ENCODE measurements at places on chromosomes 6 and 20. TPM values are rescaled to one million over a fixed set of nuclear protein-coding genes. Genes with fewer than 3 reads are reported as not detected.

DNA sequence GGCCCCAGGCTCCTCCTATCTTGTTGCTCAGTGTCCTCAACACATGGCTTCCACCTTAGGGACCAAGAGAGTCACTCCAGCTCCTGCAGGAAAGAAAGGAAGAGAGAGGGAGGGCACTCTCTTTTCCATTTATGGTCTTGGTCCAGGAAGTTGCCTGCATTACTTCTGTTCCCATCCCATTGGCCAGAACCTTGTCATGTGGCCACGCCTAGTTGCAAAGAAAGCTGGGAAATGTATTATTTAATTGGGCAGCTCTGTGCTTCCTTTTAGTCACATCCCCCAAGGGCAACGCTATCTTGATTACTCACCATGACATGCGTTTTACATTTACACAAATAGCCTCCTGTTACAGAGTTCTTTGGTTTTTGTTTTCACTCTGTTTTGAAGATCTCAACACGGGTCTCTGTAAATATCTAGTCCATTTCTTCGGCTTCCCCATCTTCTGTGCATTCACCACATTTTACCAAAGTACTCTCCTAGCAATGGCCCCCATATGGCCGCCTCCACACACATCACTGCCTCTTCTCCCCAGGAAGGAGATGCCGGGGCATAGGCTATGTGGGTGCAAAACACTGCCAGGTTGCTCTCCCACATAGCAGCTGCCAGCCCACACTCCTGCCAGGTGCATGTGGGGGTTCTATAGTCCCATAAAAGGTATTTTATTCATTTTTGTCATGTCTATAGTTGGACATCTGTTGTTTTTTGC, 35.7 kb upstream of the ZMYND8 start:
- DNase-seq, result no peak

DNA sequence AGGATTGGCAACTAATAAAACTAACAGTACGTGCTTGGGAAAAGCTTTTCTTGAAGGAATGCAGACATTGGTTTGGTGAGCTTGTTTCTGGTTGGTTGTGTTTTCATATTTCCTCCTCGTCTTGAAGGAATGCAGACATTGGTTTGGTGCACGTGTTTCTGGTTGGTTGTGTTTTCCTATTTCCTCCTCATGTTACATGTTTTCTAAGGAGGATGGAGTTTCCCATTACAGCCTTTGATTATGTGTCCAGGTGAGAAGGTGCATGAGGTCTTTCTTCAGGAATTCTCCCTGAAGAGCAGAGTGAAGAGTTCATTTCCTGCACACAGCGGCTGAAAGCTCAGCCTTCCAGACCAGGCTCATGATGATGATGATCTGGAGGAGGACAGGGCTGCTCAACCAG, 190.6 kb downstream of the SMOC2 start:
- DNase-seq, result no peak

DNA sequence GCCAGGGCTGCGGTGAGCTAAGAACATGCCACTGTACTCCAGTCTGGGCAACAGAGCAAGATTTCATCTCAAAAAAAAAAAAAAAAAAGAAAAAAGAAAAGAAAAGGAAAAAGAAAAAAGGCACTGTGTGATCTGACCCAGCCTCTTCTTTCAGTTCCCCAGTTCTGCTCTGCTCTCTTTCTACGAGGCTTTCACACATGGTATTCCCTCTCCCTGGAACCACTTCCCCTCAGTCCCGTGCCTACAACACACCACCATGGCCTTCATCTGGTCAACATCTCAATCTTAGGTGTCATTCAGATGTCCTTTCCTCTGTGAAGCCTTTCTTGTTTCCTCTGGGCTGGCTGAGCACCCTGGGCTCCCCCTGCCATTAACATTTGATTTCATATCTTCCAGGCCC, 2.3 kb upstream of the DSN1 start:
- DNase-seq, result no peak

GRCh38 chr6:68638230-68638900, 3.3 kb downstream of the ADGRB3 start:
- peak; percentile 66 for DNase-seq

GRCh38 chr6:134938896-134939295, 11.0 kb downstream of the ALDH8A1 start:
- DNase-seq, result no peak

DNA sequence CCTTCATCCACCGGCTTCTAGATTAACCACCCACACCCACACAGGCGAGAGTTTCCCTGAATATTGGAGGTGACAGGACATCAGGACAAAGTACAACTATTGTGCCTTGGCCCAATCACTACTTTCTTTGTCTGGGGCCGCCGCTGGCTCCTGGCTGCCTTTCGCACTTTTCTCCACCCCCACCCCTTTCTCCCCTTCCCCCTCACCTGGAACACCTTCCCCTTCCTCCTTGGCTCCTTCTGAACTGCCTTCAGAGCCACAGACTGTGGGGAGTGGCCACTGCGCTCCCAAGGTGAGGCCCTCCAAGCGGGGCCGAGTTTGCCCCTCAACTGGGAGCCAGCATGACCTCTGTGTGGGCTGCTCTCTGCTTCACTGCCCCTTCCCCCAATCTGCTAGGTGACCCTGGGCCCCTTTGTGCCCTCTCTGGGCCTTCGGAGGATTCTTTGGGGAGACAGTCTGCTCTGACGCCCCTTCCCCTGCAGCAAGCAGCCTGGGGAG, 3.0 kb upstream of the VEGFA start:
- DNase-seq, result peak; percentile 44

DNA sequence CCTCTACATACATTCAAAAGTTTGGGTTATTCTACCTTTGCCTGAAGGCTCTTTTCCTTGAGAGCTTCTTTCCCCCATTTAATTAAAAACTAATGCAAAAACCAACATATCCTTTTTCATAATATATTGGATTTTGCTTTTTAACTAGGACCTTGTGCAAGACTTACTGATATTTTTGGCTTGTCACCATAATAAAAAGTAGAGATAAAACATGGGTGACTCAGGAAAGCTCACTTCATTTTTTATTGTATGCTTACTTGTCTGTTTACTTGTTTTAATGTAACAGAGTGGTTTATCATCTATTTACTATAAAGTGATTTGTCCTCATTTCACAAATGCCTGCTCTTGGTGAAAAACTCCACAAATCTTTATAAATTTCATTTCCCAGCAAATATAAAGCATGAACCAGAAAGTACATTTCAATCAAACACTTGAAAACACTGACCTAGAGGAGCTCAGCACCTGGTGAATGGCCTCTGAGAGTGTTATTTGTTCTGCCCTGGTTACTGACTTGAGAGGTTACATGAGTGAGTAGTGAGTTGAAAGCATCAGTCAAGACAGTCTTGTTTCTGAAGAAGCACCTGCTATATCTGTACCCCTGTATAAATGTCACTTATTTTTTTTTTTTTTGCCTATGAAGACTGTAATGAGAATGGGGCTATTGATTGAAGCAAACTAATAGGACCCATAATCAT, 20.8 kb downstream of the ADGRG6 start:
- no peak for DNase-seq

Gene PSMB9
- total RNA-seq, result 23.2 TPM

Gene OPRM1
- 0.41 TPM for total RNA-seq

Gene TULP1
- total RNA-seq, result not detected

Gene MOXD1
- 12.8 TPM for total RNA-seq

Gene SPATS1
- not detected for total RNA-seq

Gene KIF6
- 0.99 TPM for total RNA-seq

Measured in sigmoid colon (tissue), 7 donors.